ENCODE measurements at places on chromosomes 11 and 22.

- no peak for DNase-seq
Observed at GRCh38 chr11:110486156-110486555, 56.4 kb downstream of the FDX1 start.

DNA sequence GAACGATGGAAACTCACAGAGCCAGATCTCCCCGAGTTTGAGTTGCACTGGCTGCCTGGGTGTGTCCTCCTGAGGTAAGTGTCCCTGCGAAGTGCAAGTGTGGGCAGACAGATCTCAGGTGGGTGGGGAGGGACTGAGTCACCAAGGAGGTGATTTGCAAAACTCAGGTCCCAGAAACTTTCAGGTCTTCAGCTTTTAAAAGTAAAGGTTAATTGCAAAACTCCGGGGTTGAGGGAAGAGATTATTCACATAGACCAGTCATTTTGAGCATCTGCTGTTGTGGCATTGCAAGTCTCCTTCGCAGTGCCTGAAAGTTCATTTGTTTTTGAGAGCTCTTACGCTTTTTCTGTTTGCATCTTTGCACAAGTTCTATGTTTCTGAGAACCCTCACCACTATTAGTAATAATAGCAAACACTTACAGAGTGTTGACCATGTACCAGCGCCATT is 7.1 kb downstream of the CD44 start:
- DNase-seq = no peak

GRCh38 chr11:14364322-14364721 is 5.3 kb upstream of the RRAS2 start:
- DNase-seq = no peak

- DNase-seq = no peak
Observed at GRCh38 chr22:31229402-31230079, 17.4 kb downstream of the LIMK2 start.

- DNase-seq = no peak
Observed at GRCh38 chr11:56922421-56922820, 66.3 kb upstream of the OR5AK2 start.

DNA sequence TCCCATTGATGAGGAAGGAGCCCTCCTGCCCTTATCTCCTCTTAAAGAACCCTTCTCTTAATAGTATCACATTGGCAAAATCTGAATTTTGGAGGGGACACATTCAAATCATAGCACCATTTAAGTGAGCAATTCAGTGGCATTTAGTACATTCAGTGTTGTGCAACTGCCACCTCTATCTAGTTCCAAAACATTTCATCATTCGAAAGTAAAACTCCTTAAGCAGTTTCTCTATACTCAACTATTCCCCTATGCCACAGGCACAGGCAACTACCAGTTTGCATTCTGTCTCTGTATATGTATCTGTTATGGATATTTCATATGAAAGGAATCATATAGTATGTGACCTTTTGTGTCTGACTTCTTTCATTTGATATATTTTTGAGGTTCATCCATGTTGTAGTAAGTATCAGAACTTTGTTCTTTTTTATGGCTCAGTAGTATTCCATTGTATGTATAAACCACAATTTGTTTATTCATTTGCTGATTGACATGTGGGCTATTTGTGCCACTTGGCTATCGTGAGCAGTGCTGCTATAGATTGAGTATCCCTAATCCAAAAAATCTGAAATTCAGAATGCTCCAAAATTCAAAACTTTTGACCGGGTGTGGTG is 22.9 kb downstream of the FAR1 start:
- DNase-seq = no peak

GRCh38 chr22:38327805-38328204 is 10.6 kb upstream of the CSNK1E start:
- DNase-seq = peak; percentile 23

DNA sequence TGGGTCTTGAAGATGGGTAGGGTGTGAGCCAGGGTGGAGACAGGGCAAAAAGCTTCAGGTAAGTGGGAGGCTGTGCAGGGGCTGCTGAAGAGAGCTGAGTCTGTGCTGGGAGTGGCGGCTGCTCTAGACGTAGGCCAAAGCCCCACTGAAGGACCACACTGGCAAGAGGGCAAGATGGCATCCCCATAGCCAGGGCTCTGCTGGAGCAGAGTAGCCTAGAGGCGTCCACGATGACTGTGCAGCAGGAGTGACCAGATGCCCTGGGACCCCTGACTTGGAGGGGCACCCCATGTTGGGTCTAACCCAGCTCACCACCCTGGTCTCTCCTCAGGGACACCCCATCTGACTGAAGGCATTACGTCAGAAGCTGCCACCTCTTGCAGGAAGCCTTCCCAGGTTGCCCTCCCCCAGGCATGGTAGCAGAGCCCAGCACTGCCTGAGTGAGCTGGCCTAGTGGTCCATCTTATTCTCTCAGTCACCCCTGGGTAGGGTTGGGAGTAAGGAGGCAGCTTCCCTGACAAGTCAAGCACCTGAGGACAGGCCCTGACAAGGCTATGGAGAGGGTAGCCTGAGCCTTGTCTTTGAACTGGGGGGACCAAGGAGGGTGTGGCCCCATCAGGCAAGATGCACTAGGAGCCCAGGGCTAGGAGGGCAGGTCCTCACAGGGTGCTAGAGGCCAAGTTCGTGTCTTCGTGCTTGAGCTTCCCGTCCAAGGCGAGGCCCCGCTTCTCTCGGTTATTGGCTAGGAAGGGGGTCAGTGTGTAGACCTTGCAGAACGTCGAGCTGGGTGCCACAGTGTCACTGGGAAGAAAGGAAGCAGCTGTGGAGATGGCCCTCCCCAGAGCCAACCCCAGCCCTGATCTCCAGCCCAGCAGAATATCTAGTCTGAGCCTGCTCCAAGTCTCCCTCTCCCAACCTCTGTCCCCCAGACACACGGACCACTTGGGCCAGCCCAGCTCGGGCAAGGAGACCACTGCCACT is 33.1 kb downstream of the TPBGL start:
- no peak for DNase-seq

DNA sequence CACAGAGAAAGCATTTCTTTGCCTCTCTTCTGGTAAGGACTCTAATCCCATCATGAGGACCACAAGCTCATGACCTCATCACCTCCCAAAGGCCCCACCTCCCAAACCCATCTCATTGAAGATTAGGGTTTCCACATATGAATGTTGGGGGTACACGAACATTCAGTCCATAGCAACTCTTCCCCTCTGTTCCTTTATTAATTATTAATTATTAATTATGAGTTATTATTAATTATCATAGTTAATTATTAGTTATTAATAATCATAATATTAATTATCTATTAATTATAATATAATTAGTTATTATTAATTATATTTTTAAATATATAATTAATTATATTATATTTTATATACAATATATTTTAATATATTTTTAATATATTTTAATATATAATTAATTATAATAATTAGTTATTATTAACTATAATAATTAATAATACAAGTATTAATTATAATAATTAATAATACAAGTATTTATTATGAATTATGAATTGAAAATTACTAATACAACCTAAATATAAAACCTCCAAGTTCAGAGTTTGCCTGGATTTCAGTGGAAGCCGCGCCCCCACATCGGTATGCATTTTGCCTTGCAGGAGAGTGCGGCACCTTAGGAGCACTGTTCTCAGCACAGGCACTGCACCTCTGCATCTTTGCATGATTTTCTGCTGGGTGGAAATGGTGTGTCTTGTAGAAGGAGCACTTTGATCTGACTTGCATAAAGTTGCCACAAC is 128.0 kb upstream of the FGF3 start:
- no peak for DNase-seq

- DNase-seq = no peak
Observed at GRCh38 chr11:13053255-13053917, 44.3 kb downstream of the RASSF10 start.

- DNase-seq = no peak
Observed at GRCh38 chr11:66478729-66479393, 1.4 kb upstream of the DPP3 start.

DNA sequence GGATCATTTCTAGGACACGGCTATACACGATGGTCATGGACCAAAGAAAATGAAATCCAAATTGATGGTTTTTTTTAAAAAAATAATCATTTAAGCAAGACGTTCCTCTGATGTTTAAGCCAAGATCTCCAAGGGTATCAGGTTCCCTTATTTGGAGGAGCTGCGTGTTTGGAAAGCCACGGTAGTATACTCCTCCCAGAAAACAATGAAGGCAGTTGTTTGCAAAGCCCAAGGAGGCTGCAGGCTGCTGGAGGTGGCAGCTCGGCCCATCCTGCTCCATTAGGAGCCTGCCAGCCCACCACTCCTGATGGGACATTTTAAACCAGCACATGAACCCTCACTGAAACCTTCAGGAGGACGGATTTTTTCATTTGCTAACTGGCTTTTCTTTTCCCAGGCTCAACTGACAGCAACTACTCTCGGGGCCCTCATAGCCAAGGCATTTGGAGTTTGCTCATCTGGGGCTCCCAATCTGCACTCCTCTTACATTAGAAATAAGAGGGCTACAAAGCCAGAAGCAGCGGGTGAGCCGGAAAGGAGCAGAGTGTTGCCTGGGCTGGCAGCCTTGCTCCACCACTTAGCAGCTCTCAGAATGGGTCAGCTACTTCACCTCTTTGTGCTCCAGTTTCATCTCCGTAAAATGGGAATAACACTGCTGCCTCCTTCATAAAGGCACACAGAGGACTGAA is 58.4 kb downstream of the ABTB2 start:
- DNase-seq = no peak

All from SW 1271 (cell line).